ENCODE measurements at places on chromosomes 16 and 17.

- no peak for DNase-seq
These were observed 507.5 kb upstream of the SALL1 start for GRCh38 chr16:51658531-51658930.

- peak; percentile 46 for DNase-seq
These were observed 29.2 kb downstream of the GNA13 start for GRCh38 chr17:65027305-65027704.

DNA sequence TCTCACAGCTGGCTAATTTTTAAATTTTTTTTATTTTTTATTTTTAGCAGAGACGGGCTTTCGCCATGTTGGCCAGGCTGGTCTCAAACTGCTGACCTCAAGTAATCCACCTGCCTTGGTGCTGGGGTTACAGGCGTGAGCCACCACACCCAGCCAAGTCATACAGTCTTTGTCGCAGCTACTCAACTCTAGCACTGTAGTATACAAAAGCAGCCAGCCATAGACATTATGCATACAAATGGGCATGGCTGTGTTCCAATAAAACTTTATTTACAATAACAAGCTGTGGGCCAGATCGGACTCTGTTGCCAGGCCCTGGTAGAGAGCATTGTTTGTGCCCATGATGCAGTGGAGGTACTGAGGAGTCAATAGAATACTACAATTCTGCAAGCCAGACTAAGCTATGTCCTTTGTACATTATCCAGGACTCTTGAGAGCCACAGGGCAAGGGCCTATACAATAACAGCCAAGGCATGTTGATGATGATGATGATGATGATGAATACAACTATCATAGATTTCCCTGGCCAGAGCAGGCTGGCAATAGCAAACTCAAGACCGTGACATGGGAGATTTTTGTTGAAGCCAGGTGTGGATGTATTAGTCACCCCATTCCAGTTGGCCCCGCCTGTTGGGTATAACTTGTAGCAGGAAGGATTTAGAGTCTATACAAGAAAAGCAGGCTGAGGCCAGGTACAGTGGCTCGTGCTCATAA lies 101.8 kb downstream of the MYH11 start:
- DNase-seq = no peak

GRCh38 chr16:10511829-10512228 lies 68.6 kb downstream of the EMP2 start:
- DNase-seq = no peak

DNA sequence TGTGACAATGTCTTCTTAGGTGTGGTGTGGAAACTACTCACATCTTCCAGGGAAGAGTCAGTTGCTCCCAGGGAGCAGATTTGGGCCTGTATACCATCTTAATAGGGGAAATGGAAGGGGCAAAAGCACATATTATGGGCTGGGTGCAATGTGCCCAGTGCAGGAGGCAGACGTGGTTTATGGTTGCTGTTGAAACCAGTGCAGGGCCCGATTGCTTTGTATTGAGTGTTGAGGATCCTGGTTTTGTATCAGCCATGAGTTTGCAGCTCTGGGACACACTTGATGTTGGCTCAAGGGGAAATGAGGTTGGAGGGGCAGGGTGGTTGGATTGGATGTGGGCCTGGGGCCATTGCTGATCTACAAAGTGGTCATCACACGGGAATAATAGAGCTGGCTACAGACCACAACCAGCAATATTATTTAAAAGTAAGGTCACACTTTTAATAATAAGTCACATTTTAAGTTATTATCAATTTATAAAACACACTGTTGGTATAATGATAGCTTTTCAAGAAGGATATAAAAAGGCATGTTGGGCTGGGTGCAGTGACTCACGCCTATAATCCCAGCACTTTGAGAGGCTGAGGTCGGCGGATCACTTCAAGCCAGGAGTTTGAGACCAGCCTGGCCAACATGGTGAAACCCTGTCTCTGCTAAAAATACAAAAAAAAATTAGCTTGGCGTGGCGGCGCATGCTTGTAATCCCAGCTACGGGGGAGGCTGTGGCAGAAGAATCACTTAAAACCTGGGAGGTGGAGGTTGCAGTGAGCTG lies 302.4 kb downstream of the SEC14L1 start:
- DNase-seq = no peak

- DNase-seq = peak; percentile 50
These were observed 681 bp downstream of the TMEM102 start for GRCh38 chr17:7435676-7436555.

- DNase-seq = no peak
These were observed 2.4 kb downstream of the RHBDF2 start for GRCh38 chr17:76498876-76499251.

- no peak for DNase-seq
These were observed 14.3 kb upstream of the PRKAR1A start for GRCh38 chr17:68497885-68498319.

GRCh38 chr17:80704894-80705293 lies 160.3 kb downstream of the RPTOR start:
- DNase-seq = no peak

DNA sequence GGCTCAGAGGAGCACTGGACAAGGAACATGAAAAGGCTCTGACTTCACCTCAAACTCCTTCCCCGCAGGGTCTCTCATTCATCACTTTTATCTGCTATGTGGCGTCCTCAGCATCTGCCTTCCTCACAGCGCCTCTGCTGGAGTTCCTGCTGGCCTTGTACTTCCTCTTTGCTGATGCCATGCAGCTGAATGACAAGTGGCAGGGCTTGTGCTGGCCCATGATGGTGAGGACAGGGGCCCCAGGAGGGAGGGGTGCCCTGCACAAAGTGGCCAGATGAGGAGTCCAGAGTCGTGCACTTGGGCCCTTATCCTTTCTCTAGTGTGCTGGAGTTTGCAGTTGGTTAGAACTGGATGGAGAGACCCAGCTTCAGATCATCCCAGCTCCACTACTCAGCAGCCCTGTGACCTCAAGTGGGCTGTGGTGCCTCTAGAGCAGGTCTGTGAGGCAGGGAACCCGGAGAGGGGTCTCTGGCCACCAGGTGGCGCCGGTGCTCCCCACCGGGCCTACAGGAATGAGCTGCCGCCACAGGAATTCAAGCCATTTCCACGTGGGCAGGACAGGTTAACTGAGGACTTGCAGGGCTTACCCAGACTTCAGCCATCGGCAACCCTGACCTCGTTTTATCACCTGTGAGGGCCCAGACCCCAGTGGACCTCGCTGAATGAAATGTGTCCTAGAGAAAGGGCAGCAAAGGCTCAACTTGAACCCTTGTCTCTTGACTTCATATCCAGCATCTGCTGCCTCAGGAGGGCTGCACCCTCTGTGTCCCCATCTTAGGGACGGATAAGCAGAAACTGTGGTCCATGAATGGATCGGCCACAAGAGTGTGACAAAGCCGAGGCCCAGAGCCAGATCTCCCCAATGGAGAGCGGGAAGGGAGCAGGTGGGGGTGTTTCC lies 4.0 kb downstream of the CMTM3 start:
- DNase-seq = peak; percentile 83

DNA sequence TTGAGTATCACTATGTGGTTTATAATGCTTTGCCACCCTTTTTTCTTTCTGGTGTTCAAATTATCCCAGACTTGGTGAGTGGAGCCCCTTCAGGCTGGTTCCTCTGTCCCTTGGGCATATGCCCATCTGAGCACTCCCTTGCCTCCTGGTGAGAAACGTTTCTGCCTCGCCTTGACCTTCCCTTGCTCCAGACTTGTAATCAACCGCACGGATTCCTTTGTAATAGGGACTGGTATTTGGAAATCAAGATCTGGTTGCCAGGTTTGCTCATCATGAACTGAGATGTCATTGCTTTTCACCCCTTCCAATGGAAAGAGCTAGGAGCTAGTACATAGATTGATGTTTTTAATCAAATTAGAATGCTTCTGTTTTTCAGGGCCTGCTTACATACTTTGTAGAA lies 43.7 kb downstream of the SEC14L1 start:
- DNase-seq = no peak

GRCh38 chr16:49994006-49994405 lies 31.0 kb upstream of the CNEP1R1 start:
- DNase-seq = no peak

GRCh38 chr16:66121466-66121865 lies 245.0 kb upstream of the CDH5 start:
- DNase-seq = no peak

- no peak for DNase-seq
These were observed 125.3 kb downstream of the ANKRD11 start for GRCh38 chr16:89365044-89365467.

DNA sequence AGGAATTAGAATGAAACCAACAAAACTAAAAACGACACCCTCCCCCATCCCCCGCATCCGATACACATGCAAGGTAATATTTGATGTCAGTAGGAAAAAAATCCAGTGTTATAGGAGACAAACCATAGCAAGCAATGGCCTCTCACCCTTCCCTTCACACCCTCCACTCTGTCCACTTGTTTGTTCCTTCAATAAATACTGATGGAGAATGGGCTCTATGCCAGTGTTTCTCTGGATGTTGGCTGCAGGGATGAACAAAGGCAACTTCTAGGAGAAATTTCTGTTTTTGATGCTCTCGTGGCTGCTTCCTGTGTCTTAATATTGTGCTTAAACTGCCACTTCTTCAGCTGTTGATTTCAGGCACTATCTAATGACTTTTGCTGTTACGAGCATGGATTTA lies 98.8 kb downstream of the WWOX start:
- DNase-seq = no peak

DNA sequence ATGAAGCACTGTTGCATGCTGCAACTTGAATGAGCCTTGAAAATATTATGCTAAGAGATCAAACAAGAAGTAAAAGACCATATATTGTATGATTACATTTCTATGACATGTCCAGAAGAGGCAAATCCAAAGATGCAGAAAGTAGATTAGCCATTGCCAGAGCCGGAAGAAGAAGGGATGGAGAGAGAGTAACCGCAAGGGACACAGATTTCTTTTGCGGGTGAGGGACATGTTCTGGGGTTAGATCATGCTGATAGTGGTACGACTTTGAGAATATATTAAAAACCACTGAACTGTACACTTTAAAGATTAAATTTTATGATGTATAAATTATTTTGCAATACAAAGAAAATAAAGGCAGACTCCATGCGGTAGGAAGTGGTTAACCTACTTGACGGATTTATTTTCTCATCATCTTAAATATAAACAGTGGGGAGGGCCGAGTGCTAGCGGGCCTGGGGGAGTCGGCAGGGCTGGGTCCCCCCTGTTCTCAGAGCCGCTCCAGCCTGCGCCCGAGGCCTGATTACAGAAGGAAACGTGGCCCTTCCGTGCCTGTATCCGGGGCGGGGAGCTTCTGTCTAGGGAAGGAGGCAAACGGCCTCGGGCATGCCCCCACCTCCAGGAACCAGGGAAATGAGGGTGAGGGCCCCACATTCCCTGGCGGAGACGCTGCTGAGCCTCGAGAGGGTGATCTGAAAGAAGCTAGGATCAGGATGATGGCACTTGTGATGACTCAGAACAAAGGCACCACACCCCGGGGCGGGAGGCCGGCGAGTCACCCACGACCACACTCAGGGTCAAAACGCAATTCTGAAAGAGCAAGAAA lies 48.0 kb downstream of the SHCBP1 start:
- no peak for DNase-seq

DNA sequence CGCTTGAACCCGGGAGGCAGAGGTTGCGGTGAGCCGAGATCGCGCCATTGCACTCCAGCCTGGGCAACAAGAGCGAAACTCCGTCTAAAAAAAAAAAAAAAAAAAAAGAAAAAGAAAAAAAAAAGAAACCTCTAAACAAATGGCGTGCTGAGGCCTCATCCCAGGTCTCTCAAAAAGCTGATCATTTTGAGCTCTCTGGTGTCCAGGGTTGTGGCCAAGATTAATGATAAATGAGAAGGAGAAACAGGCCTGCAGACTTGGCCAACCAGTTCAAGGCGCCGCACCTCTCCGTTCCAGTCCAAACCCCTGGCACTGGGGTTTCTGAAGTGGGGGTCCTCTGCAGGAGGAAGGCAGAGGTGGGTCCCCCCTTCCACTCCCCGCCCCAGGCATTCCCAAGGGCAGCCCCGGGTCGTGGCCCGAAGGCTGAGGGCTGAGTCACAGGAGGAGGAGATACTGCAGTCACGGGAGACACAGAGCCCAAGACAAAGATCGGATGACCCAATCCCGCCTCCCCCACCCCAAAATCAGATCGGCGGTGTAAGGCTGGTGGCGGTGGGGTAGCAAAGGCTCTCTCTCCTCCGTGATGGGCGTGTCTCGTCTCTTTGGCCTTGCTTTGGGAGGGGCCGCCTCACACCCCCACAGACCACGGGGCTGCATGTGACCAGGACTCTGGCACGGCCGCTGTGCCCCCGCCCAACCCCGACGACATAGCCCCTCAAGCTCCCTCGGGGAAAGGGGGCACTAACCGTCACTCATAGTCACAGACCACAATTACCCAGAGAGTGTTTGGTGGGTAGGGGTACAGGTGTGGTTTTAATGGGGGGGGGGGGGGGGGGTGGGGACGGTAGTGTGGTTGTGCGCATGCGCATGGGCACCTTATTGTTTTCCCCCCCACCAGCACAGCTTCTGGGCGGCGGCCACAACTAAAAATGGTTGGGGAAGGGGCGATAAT lies 1.1 kb downstream of the VAT1 start:
- peak; percentile 31 for DNase-seq

DNA sequence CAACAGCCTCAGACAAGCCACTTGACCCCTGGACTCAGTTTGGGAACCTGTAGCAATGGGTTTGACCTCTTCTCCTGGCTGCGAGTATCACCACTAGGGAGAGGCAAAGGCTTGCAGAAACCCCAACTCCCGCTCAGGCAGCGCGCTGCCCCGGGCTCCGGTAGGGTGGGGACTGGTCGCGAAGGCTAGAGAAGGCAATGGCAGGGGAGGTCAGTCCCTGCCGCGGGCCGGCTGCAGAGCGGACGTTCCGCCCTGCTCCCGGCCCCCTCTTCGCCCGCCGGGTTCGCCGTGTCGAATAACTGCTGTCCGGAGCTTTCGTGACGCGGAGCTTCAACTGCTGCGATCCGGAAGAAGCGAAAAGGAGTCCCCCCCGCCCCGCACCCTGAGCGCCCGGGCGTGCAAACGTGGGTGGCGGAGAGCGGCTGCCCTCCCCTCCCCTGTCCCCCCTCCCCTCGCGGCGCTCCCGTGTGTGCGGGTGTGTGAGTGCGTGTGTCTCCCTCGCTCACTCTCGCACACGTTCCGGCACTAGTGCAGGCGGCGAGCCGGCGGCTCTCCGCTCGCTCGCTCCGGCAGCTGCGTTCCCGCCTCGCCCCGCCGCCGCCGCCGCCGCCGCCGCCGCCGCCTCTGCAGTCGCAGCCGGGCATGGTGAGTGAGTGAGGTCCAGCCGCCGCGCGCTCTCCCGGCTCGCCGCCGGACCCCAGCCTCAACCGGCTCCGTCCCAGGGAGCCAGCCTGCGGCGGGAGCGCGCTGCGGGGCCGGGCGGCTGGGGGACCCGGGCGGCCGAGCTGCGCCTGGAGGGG lies 772 bp upstream of the SHISA6 start:
- DNase-seq = no peak

- no peak for DNase-seq
These were observed 14.7 kb downstream of the RPH3AL start for GRCh38 chr17:337866-338265.
